ENCODE measurements at places on chromosomes 6 and 20.

DNA sequence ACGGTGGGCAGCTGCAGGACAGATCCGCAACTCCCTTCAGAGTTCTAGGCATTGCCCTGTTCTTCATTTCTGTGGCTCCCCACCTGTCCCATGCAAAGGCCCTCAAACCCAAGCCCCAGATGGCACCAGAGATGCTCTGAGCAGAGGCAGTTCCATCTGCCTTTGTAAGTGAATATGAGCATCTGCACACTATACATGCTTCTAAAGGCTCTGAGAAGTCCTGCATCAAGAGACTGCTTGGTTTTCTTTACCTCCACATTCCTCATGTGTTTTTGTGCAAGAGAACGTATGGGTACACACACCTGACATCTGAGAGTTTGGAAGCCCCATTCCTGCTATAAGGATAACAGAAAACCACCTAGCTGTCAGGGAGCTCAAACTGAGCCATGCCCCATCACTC lies 14.4 kb upstream of the CST7 start:
- no peak for DNase-seq

DNA sequence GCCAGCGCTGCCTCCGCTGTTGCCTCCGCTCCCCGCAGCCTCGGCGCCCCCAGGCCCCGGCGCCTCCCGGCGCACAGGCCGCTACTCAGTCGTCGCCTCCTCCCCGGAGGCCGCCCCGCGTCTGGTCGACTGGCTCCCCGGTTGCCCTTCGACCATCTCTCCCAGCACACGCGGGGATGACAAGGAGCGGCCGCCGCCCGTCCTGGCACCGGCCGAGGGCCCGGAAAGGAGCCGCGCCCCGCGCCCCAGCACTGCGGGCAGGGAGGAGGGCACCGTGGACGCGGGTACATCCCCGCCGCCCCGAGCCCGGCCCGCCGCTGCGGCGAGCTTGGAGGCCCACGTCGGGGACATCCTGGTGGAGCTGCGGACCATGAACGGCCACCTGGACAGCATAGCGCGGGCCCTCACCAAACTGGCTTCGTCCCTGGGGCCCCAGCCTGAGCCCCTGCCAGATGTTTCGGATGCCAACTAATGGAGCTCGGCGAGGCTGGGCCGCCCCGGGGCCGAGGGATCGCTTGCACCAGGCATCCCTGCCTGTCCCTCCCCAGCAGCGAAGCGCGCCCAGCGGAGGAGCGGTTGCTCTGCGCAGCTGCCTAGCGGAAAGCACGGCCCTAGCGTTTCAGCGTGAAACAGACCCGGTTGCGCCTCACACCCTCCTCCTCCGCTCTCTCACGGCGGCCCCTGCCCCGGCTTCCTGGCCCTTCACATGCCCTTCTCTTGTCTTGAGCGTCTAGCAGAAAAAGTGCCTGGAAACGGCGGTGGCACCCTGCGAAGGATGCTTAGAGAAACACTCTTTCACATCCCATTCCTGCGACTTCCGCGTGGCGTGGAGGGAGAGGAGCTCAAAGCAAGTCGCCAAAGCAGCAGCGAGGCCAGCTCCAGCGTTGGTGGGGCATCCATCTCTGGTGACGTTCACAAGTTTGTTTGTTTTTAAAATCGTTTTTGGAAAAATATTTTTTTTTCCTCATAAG lies 285.8 kb upstream of the SUPT3H start:
- DNase-seq, result no peak

- no peak for DNase-seq
These were observed 288.9 kb upstream of the ZNF337 start for GRCh38 chr20:25985597-25985996.

DNA sequence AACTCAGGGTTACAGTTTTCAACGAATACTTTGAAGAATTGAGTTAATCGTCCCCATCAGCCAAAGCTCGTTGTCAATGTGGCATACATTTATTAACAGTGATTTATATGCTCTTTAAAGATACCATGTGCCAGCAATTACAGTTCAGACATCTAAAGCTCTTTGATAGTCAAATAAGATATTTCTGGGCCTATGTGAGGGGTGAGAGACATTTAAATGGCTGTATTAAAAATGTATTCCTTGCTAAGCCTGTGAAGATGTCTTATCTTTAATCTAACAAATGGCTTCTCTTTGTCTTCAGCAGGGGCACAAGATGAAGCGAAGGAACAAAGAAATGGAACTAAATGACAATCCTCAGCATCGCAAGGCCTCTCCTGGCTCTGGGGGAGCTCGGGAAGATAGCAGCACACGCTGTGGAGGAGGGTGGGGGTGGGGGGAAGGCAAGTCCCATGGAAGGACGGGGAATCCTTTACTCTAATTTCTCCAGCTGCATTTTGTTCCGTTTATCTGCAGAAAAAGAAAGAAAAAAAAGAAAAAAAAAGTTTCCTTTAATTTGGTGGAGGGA lies 523.6 kb downstream of the KIF16B start:
- DNase-seq, result no peak

GRCh38 chr20:15942130-15942529 lies 631.1 kb downstream of the KIF16B start:
- no peak for DNase-seq

GRCh38 chr6:36276581-36277536 lies 7.0 kb downstream of the PNPLA1 start:
- DNase-seq, result no peak

DNA sequence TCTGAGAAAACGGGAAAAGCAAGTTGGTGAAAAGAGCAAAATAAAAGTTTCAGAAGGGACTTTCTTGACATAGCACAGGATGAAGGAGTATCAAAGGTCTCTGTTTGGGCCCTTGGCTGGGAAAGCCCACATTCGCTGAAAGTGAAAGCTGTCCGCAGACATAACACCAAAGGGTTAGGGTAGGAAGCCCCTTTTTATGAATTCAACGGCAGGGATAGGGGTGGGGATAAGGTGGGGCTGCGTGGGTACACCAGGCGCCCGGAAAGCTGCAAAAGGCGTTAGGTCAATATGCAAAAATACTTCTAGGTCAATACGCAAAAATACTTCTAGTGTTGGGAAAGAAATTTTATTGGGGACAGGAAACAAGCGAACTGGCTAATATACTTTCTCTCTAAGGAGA lies 135.1 kb downstream of the OR2B2 start:
- DNase-seq, result no peak

DNA sequence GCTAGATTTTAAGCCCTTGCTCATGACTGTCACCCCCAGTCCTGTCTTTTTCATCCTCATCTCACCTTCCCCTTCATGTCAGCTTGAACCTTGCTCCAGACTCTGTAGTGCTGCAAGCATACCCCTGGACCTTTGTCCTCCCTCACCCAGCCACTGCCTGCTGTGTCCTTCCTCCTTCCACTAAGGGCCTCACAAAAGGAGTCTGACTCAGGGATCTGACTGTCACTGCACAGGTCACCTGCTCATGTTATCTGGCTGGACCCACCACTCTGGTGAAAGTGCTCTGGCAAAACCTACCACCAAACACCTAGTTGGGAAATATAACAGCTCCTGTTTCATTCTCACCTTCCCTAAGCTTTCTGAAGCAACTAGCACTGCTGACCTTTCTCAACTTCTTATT lies 151.4 kb downstream of the INSM1 start:
- no peak for DNase-seq

GRCh38 chr20:53071833-53072232 lies 99.7 kb downstream of the TSHZ2 start:
- DNase-seq, result no peak

DNA sequence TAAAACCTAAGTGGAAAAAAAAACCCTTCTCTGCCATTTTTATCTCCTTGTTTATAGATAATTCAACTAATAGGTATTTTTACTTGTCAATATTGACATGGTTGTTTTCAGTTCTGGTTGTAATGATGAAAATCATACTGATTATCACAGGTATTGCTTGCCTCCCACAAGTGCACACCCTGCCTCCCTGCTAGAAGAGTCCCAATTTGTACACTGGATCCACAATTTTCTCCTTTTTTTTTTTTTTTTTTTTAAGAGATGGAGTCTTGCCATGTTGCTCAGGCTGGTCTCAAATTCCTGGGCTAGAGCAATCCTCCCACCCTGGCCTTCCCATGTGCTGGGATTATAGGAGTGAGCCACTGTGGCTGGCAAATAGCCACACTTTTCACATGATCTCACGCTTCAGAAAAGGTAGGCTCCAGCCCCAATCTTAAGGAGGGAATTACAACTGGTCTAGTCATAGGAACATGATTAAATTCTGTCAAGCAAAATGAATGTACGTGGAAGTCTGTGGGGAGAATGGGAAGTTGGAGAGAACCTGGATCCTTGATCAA lies 12.3 kb downstream of the DYNLT2 start:
- no peak for DNase-seq

GRCh38 chr20:53961527-53961926 lies 108.9 kb downstream of the BCAS1 start:
- DNase-seq, result no peak

GRCh38 chr20:37627060-37627766 lies 66.6 kb upstream of the CTNNBL1 start:
- peak; percentile 40 for DNase-seq

GRCh38 chr20:33733654-33734576 lies 2.1 kb downstream of the ZNF341 start:
- DNase-seq, result no peak

DNA sequence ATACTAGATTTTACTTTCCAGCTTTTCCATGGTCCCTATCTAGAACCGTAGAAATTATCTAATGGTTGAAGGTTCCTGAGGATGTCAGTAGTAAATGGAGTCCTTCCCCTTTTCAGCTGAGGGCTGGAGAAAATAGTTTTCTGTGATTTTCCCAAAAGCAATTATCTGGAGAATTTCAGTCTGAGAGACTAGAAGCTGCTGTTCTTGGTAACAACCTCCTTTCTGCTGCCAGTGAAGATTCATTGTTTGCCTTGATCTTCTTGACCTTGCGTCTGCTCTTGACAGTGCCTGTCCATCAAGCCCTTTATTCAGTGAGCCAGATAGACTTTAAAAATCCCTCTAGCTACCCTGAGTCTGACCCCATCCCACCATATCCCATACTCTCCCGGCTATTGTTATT lies 73.1 kb downstream of the PHACTR2 start:
- DNase-seq, result no peak

DNA sequence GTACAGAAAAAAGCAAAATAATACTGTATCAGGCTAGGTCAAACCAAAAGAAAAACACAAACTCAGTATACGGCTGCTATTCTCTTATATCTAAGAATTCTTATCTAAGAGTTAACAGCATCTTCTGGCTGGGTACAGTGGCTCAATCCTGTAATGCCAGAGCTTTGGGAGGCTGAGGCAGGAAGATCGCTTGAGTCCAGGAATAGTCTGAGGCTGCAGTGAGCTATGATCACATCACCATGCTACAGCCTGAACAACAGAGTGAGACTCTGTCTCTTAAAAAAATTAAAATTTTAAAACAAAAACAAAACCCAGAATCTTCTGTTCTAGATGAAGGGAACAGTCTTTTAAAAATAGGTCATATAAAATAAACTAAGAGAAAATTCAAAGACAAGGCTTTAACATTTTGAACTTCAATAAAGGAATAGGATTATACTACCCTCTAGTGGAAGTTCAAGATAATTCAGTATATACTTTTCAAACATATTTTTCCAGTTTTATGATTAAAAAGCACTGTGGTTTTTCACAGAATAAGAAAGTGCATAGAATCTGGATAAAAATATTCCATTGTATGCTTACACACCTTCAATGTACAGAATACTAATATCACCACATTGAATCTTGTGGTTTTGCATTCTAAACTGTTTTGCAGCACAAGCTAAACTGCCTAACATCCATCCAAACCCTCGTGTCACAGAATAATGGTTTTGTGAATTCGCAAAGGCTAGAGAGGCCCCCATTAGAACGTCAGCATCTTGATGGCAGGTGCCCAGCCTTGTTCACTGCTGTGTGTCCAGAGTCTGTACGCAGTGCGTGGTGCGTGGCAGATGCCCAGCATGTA lies 39.3 kb downstream of the DTNBP1 start:
- no peak for DNase-seq

DNA sequence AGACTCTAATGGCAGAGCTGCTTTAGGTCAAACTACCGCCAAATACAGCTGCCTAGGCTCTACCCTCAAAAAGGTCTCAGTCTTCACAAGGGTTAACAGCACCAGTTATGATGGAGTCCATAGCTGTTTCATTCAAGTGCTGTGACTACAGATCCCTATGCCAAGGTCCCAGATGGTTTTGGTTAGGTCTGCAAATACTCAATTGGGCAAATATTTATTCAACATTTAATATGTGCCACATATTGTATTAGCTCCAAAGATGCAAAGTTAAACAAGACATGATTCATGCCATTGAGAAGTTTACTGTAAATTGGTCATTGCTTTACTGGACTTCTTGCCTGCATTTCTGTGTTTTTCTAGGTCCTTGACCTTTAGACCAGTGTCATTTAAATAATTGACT lies 55.8 kb upstream of the TFAP2D start:
- DNase-seq, result no peak

DNA sequence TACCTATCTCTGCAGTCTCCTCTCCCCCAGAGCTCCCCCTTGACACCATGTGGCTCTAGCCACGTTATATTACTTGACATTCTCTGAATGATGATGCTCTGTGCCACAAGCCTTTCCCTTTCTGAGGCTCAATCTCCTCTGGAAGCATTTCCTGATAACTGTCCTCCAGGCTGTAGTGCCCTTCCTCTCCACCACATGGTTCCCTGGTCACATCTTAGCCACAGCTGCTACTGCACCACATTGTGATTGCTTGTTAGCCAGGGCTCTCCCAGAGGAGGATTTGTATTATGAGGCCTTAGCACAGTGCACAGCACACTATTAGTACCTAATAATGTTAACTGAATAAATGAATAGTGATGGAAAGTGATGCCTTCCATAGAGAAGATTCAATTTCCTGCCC lies 63.9 kb upstream of the RCAN2 start:
- DNase-seq, result no peak

GRCh38 chr6:79446006-79446405 lies 91.2 kb downstream of the LCA5 start:
- no peak for DNase-seq

DNA sequence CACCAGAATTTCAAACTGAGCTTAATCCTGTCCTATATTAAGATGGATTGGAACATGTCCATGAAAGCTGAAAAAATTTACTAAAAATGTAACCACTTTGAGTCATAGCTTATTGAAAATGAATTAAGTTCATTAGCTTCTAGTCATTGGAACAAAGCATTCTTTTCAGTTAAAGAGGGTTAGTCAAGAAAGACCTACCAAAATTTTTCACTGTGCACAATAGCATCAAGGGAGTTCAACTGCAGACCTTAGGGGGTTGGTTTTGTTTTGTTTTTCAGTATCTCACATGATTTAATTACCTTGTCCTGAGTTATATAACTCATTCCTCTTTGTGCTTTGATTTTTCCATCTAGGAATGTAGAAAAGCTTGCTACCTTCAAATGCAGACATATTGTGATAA lies 2.8 kb downstream of the SLC2A12 start:
- DNase-seq, result no peak

- DNase-seq, result no peak
These were observed 294.7 kb downstream of the PTPRT start for GRCh38 chr20:42895020-42895419.

GRCh38 chr6:109009236-109009961 lies 85.2 kb downstream of the SESN1 start:
- DNase-seq, result peak; percentile 68

GRCh38 chr20:18926965-18927364 lies 113.4 kb downstream of the SCP2D1 start:
- DNase-seq, result no peak

- no peak for DNase-seq
These were observed 6.0 kb downstream of the NUP153 start for GRCh38 chr6:17700421-17701416.
